Hematopoietic multipotent progenitor cell treated with erythropoietin and hydrocortisone succinate and interleukin-3 and kit ligand, for 15 days (in vitro differentiated cells): ENCODE measurements at places on chromosomes 12 and 14.

DNA sequence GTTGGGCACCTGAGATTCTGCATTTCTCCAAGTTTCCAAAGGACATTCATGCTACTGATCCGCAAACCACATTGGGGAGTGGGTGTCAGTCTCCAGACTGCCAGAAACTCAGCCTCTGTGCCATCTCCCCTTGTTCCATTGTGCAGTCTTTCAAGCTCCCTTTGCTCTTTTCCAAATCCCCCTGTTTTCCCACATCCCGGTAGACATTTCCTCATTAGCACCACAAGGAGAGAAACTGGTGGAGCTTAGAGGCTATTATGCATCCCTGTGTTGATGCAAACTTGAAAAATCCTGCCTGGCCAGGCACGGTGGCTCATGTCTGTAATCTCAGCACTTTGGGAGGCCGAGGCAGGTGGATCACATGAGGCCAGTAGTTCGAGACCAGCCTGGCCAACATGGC lies 10.7 kb downstream of the CCDC63 start:
- no peak for DNase-seq

DNA sequence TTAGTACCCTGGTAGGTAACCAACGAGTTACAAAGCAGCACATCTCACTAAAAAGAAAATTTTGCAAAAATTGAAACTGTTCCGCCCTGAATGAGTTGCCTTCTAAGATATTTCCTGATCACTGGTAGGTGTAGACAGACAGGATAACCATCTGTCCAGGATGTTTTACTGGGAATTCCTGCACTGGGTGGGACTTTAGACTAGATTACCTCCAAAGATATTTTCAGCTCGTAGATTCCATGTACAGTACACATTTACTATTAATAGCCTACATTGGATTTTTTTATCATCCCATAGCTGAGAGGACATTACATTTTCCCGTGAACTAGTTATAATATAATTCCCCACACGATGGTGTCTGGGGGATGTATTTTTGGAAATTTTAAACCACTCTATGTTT lies 139.6 kb downstream of the DYRK2 start:
- DNase-seq, result no peak

DNA sequence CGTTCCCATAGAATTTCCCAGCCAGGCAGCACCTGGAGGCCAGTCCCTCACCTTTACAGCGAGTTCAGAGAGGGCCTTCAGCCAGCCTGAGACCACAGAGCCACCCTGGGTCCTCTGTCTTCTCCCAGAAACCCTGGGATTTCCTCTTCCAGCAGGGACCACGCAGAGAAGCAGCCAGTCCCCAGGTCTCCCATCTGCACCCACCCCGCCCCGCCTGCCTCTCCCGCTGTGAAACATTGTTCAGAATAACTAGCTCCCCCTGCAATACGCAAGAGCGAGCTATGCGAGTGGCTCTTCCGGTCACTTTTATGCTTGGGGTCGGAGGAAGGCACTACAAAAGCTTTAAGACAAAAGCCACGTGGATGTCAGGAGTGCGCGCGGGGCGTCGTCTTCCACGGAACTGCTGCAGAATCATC lies 77.8 kb downstream of the SERPINA3 start:
- no peak for DNase-seq

DNA sequence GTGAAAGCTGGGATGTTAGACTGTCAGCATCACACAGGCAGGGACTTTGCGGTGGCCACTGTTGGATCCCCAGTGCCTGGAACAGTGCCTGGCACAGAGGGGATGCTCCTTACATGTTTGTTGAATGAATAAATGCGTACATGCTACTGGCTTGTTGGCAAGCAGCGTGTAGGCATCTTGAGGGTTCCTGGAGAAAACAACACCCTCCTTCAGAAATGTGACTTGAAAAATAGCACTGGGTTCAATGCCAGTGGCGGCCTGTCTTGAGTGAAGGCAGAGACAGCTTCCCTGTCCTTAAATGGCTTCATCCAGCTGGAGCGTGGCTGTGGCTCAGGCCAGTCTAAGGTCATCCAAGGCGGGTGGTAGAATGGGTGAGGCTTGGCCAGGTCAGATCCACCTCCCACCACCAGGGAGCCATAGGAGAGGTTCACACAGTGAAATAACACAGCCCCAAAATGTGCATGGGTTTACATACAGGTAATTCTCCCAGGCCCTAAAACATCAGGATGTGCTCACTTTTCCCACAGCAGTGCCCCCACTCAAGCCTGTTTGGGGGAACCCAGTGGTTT lies 171.4 kb downstream of the PHETA1 start:
- DNase-seq, result no peak

GRCh38 chr12:82474798-82475184 lies 116.5 kb downstream of the METTL25 start:
- DNase-seq, result no peak

GRCh38 chr12:108816652-108817335 lies 40.6 kb downstream of the SSH1 start:
- no peak for DNase-seq

DNA sequence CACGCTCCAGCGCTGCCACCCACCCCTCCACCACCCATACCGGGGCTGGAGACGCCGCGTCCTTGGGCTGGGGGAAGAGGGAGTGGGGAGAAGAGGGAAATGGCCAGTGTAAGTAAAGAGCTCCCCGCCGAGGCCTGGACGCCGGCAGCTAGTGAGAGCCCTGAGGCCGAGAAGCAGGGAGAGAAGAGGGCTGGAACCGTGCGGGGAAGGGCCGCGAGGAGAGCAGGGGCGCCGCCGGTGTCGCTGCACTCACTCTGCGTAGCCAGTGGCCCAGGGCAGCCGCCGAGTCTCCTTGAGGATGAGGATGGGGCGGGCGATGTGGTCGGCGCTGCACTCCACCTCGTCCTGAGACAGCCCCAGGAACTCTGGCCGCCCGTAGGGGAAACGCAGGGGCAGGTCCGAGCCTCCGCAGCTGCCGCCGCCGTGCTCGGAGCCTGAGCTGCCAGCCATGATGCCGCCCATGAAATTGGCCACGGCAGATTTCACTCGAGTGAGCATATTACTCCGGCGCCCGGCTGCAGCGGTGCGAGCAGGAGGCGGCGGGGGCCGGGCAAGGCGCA lies 631 bp downstream of the PPM1H start:
- no peak for DNase-seq

DNA sequence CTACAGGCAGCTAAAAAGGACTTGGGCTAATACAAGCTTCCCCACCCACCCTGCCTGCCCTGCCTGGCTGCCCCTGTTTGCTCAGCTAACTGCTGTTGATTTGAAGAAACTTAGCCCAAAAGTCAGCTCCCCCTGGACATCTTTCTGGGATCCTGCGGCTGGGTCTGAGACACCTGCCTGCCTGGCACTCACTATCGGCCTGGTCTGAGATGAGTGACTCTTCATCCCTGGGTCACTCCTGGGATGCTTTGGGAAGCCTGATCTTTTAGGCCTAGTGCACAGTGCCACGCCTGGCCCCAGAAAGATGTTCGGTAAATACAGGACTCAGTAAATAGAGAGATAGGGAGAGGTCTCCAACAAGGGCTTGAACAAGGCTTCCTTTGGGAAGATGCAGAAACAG lies 211.3 kb upstream of the DIO3 start:
- DNase-seq, result no peak

- DNase-seq, result peak; percentile 14
Observed at GRCh38 chr14:90828642-90829487, 12.6 kb upstream of the TTC7B start.

DNA sequence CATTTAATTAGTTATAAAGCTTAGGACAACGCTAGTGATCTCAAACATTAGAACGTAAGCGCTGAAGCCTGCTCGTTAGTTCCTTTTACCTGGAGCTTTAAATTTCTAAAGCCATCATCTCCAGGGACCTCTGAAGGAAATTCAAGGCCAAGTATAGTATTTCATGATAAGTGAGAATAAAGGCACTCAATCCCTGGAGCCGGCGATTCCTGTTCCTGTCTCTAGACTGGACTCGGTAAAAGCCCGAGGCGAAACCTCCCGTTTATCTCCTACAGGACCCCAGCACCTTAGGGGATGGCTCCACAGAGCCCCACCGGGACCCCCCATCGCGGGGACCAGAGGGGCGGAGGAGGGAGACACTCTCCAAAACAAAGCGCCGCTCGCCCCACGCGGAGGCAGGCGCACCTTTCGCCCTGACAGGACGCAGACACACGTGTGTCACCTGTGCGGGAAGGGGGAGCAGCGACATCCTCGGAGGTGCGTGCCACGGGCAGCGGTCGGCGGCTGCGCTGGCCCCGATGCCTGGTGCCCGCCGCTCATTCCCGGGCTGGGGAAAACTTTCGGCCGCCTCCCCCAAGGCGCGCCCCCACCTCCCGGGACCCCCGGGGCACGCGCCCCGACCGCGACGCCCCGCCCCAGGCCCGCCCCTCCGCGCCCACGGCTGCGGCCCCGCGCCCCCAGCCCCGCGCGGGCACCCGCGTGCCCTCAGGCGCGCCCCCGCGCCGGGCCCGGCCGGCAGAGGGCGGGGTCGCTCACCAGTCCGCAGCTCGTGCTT lies 678 bp downstream of the RPS6KA5 start:
- DNase-seq, result no peak

GRCh38 chr14:60760209-60760608 lies 25.6 kb downstream of the MNAT1 start:
- DNase-seq, result no peak

DNA sequence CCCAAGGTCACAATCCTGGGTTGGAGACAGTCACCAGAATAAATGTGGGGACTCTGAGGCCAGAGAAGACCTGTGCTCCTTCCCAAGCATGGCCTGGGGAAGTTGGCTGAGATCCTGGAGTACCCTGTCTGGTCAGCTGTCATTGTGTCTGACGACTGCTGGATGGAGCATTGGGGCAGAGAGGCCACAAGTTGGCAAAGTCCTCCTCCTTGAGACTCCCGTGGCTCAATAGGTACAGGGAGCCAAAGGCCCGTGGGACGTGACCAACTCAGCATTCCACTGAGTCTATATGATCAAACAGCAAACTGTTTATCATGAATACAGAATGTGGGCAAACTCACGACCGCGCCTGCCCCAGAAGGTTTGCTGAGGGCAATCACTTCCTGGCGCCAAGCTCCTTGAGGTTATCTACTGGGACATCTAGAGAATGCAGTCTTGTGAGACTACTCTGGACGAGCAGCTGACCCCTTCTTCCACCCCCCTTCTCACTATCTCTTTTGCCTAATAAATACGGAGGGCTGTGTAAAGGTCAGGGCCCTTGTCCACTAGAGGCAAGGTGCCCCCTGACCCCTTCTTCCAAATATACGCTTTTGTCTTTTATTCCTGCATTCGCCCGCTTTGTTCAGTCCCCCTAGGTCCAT lies 14.3 kb upstream of the SLC10A1 start:
- no peak for DNase-seq

- no peak for DNase-seq
Observed at GRCh38 chr12:18135509-18135908, 45.5 kb upstream of the RERGL start.

DNA sequence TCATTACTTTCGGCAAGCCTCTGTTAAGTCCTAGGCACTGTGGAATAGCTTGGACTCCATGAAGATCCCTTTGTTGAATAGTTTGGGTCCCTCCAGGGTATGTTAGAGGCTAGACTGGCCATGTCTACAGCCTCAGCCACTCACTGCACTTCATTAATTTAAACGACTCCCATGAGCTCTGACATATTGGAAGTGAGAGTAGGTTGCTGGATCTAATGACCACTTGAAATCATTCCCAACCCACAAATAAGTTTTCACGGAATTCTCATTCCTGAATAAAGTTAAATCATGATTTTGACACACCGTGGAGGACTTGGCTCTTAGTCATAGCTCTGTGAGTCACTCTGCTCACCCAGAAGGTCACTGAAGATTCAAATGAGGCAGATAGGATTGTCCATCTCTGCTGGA lies 21.4 kb upstream of the APPL2 start:
- no peak for DNase-seq

- DNase-seq, result no peak
Observed at GRCh38 chr12:82958966-82959365, 272.3 kb downstream of the TMTC2 start.

DNA sequence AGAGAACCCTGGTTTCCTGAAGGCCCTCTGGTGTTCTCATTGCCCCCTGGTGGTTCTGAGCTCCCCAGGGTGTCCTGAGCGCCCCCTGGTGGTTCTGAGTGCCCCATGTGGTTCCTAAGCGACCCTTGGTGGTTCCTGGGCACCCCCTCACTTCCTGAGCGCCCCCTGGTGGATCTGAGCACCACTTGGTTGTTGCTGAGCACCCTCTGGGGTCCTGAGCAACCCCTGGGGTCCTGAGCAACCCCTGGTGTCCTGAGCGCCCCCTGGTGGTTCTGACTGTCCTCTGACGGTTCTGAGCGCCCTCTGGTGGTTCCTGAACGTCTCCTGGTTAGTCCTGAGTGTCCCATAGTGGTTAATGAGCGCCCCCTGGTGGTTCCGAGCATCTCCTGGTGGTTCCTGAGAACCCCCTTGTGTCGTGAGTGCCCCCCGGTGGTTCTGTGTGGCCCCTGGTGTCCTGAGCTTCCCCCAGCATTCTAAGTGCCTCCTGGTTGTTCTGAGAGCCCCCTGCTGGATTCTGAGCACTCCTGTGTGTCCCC lies 568.3 kb downstream of the TMEM121 start:
- DNase-seq, result peak; percentile 62

GRCh38 chr12:62785941-62786559 lies 148.9 kb downstream of the PPM1H start:
- DNase-seq, result no peak

DNA sequence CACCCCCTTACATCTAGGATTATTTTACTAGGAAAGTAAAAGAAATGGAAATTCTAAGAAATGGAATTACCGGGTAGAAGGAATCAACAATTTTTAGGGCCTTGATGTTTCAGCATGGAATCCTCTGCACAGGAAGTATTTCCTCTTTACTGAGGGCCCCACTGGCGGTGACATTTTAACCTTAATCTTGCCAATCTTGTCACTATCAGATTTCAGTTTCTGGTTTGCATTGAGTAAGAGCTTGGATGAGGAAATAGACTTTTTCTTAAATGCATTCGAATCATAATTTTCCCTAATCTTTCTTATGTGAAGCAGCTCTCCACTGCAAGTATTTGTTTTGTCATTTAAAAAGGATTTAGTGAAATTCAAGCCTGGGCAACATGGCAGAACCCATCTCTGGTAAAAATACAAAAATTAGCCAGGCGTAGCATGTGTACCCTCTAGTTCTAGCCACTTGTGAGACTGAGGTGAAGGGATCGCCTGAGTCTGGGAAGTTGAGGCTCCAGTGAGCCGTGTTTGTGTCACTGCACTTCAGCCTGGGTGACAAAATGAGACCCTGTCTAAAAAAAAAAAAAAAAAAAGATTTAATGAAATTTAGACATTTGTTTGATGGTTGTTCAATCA lies 40.7 kb downstream of the TPCN1 start:
- no peak for DNase-seq

GRCh38 chr12:124389138-124389724 lies 94.3 kb downstream of the RFLNA start:
- DNase-seq, result no peak

GRCh38 chr12:24201258-24201970 lies 251.9 kb upstream of the SOX5 start:
- DNase-seq, result no peak
